NCI-H526 (cell line): ENCODE measurements at places on chromosomes 1 and 21.
A peak's percentile ranks its signal among the peaks of the same experiment; 100 is the strongest.

- no peak for DNase-seq
Observed at GRCh38 chr21:45538381-45539045, 3.7 kb downstream of the SLC19A1 start.

DNA sequence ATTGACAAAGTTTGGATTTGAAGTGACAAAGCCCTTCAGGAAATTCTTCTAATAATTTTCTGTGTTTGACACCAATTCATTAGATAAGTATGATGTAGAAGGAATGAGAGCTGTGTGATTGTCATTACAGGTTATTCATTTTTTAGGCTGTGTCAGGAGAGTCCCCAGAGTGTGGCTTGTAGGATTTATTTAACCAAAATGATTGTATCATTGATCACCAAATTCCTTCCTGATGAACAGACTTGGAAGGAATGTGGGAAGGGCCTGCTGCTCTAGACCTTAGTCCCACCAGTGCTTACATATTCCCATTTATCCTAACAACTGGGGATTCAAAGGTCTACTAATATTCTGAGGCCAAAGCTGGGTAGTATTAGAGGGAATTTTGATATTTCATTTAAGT is 383.3 kb upstream of the KAZN start:
- DNase-seq, result no peak

DNA sequence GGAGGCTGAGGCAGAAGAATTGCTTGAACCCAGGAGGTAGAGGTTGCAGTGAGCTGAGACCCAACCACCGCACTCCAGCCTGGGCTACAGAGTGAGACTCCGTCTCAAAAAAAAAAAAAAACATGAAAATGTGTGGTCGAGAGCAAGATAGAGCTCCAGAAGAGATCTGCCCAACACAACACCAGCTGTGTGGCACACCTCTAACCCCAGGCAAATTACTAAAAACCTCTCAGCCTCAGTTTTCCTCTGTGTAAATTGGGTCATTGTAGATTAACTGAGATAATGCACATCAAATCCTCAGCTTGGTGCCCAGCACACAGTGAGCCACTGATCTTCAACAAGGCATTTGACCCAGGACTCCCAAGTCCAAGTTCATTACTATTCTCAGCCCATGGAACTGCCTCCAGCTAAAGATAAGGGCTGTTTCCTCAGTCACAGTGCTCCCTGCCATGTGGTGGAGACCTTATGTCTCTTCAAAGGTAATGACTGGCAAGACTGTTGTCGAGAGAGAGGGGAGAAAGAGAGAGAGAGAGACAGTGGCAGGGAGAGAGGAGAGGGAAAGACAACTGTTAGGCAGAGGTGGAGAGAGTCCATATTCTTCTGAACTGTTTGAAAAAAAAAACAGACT is 58.1 kb downstream of the PTP4A2 start:
- DNase-seq, result peak; percentile 9

- DNase-seq, result no peak
Observed at GRCh38 chr21:25818121-25818520, 83.3 kb downstream of the GABPA start.

DNA sequence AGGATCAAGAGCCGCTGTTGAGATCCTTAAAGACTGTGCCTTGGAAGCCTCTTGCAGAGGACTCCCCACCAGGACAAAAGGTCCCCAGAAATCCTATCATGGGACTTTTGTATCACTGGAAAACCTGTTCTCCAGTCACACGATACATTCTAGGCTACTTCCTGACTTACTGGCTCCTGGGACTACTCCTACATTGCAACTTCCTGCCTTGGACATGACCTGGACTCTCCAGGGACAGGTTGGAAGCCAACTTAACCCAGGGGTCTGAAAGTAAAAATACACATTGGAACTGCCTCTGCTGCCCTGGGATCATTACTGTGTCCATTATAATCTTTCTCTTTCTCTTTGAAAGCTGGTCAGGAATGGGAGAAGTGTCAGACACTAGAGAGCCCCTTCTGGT is 9.9 kb downstream of the PIGV start:
- DNase-seq, result no peak

- DNase-seq, result no peak
Observed at GRCh38 chr1:30930631-30931173, 22.1 kb upstream of the SDC3 start.

DNA sequence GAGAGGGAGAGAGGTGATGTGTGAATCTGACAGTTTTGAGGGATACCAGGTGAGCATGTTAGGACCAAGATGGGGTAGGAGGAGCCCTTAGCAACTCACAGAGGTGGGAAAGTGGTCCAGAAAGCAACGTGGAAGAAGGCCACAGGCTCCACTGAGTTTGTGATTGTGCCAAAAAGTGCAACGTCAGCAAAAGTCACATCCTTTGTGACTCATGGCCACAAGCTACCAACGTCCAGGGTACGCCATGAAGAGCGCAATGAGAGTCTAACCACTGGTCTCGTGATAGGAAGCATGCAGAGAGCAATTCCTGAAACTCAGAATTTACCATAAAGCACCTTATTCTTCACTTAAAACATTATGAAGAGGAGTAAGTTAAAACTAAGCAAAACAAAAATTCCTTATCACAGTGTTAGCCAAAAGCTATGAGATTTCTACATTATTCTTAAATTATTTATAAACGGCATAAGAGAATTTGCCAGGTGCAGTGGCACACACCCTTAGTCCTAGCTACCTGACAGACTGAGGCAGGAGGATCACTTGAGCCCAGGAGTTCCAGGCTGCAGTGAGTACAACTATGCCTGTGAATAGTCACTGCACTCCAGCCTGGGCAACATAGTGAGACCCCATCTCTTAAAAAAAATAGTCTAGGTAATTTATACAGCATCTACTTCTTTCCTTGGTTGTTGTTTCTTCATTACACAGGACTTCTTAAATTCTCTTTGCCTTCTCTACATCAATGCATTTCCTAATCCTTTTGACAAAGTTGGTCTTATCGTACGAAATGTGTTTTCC is 55.2 kb downstream of the COLGALT2 start:
- DNase-seq, result no peak

DNA sequence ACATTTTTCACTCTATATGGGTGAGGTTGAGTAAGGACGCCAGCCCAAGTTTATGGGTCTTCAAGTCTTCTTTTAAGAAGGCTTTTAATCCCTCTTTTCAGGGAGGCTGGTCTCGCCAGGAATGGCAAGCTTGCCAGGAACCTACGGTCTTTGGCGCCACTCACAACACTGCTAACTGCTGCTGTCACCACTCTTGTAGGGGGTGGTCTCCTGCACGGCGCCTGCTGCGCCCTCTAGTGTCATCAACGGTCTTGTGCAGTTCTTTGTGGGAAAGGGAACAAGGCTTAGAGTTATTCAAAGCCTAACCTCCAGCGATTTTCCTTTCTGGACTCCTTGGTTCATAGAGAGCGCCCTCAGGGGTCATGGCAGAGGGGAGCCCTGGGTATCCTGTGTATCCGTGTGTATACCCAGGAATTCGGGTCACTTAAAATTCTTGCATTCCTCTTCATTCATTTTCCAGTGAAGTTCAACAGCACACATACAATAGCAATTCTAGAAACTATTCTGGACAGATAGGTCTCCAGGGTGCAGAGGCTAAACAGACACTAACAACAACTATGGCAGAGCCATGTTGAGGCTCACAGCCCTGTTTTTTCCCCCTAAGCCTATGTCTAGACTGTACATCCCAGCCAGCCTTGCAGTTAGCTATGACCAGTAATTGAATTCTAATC is 392.8 kb upstream of the CAMK1G start:
- peak; percentile 48 for DNase-seq

- no peak for DNase-seq
Observed at GRCh38 chr1:205127646-205128045, 5.9 kb upstream of the RBBP5 start.

- no peak for DNase-seq
Observed at GRCh38 chr1:94110946-94111740, 9.8 kb downstream of the ABCA4 start.

DNA sequence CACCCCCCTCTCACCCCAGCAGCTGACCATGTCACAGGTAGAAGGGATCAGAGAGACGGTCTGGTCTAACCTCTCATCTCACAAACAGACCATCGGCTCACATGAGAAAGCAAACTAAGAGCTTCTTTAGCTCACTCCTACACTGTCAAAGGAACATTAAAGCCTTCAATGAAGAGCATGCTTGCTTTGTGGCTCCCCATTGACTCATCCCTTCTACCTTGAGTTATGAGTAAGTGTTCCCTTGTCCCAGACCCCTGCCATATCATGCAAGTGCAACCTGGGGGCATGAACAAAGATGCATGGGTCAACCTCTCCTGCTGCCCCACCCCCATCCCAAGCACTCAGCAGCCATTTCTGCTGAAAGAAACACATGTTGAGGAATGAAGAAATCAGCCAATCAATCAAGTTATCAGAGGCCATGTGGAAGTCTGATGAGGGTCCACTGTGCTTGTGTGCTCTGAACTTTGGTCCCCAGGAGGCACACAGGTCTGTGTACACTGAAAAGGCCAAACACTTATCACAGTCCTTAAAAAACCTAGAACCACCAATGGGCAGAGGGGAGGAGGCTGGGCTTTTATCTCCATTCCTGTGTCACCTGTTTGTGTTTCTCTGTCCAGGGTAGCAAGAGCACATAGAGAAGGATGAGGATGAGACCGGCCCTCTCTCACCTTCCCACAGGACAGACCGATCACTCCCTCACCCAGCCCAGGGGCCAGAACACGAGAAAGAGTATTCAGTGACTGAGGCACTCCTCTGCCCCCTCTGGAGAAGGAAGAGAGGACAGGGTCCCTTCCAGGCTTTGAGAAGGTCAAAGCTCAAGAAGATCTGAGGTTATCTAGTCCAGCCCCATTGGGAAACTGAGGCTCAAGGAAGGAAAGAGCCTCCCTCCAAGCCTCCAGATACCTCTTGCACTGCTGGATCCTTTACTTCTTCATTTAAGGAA is 9.5 kb downstream of the ETNK2 start:
- no peak for DNase-seq

- DNase-seq, result peak; percentile 64
Observed at GRCh38 chr1:200038981-200039848, 11.7 kb downstream of the NR5A2 start.
